Posterior cingulate gyrus (tissue), 11 donors: ENCODE measurements at places on chromosomes 7 and 10.

DNA sequence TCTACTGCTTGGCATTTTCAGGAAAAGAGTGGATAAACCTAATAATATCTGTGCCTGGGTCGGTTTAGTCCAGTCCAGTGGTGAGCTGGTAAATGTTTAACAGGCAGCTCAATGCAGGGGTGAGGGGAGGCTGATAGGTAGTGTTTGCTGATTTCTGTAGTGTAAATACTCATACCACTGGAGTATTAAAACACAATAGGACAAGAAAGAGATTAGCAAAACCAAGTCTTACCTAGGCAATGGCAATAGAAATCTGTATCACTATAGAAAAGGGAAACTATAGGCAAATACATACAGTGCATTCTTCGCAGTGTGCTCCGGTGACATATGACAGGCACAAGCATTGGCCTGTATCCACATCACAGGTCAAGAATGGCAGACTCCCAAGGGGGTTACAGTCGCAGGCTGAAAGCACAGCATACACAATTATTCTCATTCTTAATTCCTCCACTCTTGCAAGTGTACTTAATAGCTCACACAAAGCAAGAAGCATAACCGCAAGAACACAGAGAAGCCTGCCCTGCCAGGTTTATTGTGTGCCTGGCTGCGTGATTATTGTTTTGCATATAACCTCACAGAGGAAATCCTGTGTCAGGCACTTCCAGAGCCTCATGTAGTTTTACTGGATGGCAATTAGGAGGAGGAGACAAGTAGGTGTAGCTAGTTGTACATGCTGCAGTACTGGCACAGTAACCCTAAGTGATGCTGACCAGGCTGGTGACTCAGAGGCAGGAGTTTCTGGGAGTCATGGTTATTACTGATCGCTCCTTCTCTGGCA lies 35.0 kb downstream of the LAMB4 start:
- DNase-seq: peak; percentile 10

DNA sequence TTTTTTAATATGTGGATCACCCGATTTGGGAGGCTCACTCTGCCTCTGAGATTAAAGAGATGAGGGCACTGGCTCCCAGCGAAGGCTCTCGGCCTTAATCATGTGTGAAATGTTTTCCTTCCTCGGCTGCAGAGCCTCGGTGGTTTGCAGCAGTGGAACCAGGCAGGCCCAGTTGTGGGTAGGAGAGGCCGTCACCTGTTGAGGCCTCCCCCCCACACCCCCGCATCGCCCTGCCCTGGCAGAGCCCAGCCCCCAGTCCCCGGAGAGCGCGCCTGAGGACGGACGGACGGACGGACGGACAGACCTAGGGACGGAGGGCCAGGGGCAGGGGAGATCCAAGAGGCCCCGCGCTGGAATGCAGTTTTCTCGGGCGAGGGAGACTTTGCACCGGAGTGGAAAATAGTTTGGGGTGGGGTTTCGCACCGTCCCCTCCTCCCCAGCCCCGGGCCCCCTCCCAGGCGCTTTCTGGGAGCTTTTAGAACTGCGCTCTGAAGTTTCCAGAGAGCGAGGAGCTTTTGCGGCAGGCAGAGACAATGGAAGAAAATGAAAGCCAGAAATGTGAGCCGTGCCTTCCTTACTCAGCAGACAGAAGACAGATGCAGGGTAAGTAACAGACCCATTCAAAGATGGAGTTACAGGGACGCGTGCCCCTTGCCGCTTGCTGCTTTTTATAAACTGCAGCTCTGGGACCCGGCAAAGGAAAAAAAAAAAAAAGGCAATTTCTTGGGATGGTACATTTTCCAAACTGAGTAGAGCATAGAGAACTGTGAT lies at the start of gene KIAA1217:
Gene KIAA1217 (plus strand): TSS at position 478 of the 771 bp plus-strand sequence. CDS start 56 bp downstream, at position 534.
- peak; percentile 8 for DNase-seq

GRCh38 chr10:44993226-44993921 lies 7.3 kb upstream of the ZNF22 start:
- DNase-seq: no peak

GRCh38 chr7:4470246-4470645 lies 211.8 kb upstream of the FOXK1 start:
- DNase-seq: no peak

GRCh38 chr7:15334536-15335263 lies 227.1 kb downstream of the AGMO start:
- no peak for DNase-seq

- DNase-seq: peak; percentile 54
Measured at GRCh38 chr10:102492344-102492939, 10.1 kb downstream of the ACTR1A start.

DNA sequence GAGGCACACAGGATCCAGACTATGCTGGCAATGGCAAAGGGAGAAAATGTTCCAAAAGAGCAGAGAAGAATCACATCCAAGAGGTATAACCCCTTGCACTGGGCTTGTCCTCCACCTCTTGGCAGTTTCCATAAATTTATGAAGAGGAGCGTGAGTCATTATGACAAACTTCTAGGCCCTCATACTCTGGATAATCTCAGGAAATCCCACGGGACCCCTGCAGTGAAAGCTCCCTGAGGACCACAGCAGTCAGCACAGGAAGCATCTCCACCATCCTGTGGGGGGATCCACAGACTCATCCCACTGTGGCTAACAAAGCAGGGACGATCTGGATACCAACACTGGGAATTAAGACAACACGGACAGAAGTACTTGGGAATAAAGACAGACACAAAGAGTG lies 30.3 kb upstream of the GPAM start:
- no peak for DNase-seq

DNA sequence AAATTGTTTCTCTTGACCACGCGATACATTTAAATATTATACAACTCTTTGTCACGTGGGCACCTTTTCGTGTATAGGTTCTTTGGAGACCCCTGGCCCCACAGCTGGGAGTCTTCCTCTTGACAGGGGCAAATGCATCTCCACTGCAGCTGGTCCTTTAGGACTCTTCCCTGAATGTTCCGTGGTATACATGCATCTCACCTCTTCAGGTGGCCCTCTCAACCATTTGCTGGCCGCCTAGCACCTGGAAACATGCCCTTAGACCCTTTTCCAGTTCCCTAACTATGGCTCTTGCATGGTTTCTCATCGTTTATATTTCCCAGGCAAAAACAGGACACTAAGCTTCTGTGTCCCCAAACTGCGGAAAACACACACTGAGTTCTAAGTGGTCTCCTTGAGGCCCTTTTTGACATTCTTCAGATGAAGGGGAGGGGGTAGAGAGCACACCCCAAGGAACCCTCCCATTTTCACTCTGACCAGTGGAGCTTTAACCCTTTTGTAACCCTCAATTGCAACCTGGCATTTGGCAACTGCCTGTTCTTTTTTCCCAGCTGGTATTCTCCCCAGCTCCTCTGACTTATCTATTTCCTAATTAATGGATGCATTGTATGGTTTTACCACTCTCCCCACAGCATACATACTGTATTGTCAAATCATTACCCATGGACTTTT lies 20.6 kb downstream of the HNRNPA2B1 start:
- DNase-seq: no peak

DNA sequence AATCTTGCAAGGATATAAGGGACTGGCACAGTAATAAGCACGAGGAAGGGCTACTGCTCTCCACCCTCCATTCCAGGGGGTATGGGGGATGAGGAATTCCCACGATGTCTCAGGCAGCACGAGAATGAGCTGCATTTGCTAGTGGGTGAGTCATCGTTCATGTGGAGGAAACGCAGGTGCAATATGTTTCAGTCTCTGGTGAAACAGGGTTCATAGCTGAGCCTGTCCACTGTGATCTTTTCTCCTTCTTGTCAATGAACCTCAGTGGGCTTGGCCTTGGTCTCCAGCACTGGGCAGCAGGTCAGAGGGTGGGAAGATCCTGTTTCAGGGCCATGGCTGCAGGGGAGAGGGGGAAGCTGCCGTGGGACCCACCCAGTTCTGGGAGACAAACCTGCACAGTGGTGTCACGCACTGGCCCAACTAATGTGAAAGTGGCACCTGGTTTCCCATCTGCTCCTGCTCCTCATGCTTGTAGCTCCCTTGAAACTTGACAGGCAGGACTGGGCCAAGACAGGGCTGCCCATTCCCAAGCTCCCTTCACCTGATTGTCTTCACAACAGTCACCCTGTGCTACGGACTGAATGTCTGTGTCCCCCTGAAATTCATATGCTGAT lies 181.9 kb downstream of the USP6NL start:
- DNase-seq: no peak

DNA sequence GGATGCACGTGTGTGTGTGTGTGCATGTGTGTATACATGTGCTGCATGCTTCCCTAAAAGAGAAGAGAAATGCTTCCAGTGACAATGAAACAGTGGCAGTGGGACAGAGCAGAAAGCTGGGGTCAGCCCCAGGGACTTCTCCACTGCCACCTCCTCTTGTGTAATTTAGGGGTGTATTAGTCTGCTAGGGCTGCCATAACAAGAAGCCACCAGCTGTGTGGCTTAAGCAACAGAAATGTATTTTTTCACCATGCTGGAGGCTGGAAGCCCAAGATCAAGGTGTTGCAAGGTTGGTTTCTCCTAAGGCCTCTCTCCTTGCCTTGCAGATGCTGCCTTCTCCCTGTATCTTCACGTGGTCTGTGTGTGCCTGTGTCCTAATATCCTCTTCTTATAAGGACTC lies 190.5 kb downstream of the CXCL12 start:
- no peak for DNase-seq

- DNase-seq: no peak
Measured at GRCh38 chr7:75995996-75996395, 1.6 kb upstream of the TMEM120A start.

DNA sequence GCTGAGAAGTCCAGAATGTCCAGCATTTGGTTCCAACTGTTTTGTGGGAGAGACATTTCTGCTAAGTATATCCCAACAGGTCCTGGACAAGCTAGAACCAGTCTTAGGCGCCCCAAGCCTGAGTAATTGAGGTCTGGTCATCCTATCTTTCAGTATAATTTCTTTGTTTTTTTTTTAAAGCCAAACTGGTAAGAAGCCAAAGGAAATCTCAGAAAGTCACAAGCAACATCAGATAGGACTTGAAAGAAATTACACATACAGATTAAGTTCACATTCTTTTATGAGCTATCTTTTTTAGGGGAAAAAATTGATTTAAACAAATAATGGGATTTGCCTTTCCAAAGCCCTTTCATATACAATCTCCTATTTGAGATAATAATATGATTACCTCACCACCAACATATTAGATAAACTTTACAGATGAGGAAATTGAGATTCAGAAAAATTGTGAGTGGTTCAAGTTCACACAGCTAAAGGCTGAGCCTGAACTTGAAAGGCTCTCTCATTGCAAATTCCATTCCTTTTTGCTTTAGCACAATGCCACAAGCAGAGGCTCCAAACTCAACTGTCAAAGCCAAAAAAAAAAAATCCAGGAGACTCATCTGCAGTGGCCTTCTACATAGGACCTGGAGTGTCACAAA lies 15.0 kb downstream of the PDLIM1 start:
- DNase-seq: no peak

- no peak for DNase-seq
Measured at GRCh38 chr10:75712242-75712880, 280.9 kb downstream of the LRMDA start.

- DNase-seq: no peak
Measured at GRCh38 chr10:24726626-24727025, 2.9 kb upstream of the ARHGAP21 start.

GRCh38 chr10:74598891-74599566 lies 227.4 kb upstream of the KAT6B start:
- DNase-seq: no peak
